ENCODE measurements at places on chromosomes 5 and 9.

DNA sequence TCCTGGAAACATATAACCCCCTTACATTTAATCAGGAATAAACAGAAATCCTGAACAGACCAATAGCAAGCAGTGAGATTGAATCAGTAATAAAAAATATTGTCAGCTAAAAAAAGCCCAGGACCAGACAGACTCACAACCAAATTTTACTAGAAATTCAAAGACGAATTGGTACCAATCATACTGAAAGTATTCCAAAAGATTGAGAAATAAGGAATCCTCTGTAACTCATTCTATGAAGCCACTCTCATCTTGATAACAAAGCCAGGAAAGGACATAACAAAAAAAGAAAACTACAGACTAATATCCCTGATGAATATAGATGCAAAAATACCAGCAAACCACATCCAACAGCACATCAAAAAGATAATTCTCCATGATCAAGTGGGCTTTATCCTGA, 714.0 kb downstream of the SEMA5A start:
- no peak for DNase-seq

- DNase-seq: no peak
Observed at GRCh38 chr5:163373436-163374084, 63.8 kb upstream of the CCNG1 start.

DNA sequence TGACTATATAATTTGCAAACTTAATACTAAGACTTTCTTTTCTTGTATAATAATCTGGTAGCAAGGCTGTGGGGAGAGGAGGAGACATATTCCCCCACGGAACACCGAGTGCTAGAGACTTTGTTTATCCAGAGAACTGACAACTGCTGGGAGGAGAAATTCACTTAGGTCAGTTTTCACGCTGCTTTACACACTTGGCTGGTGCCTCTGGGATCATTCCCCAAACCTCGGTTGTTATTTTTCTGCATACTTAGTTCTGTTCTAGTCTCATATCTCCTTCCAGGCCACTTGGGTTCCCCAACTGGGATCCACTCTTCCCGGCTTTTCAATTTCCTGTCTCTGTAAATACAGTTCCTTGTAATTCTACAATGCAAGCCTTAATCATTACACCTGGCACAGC, 238.2 kb upstream of the ADAMTS16 start:
- DNase-seq: no peak

DNA sequence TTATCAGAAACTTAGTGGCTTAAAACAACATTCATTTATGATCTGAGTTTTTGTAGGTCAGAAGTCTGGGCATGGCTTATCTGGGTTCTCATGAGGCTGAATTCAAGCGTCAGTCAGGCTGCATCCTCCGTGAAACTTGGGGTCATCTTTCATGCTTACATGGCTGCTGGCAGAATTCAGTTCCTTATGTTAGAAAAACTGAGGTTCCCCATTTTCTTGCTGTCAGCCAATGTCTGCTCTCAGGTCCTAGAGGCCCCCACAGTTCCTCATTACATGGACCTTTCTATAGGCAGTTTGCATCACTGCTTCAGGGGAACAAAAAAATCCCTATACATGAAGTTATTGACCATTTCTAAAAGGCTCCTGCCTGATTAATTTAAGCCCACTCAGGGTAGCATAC, 83.8 kb upstream of the NMUR2 start:
- DNase-seq: no peak

- DNase-seq: no peak
Observed at GRCh38 chr5:119452060-119452372, 281 bp upstream of the HSD17B4 start.

- DNase-seq: no peak
Observed at GRCh38 chr5:1444361-1445189, 665 bp downstream of the SLC6A3 start.

GRCh38 chr5:148816357-148816756, 10.1 kb upstream of the ADRB2 start:
- no peak for DNase-seq

DNA sequence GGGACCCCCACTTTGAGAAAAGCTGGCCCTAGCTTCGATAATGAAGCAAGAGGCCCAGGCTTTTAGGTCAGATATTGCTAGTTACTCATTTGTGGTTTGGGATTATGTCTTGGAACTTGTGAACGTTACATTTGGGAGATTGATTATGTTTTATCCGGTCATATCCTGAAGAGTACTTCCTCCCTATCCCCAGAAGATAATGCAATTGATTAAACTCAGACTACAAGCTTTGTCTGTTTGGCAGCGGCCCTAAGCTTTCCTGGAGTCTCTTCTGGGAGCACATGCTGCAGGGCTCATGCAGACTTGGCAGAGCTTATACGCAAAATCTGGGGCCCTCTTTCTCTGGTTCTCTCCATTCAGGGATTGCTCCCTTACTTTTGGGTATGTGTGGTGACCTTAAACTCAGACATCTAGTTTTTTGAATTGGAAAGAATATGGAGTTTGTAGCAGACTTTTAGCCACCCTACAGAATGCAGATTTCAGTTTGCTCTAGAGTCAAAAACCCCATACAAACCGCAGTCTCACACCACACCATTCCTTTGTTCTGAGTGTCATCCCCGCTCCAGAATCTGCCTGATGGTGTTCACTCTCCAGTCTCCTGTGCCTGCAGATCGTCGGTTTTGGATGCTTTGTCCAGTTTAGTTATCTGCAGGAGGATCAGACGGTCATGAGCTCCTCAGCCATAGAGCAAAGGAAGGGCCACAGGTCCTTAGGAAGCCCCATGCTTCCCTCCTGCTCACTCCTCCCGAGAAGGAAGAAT, 449.5 kb upstream of the TRPC7 start:
- DNase-seq: no peak

GRCh38 chr5:179792612-179793467, 946 bp upstream of the LTC4S start:
- no peak for DNase-seq

GRCh38 chr5:157252711-157253465, 13.0 kb upstream of the CYFIP2 start:
- no peak for DNase-seq

- no peak for DNase-seq
Observed at GRCh38 chr5:14204011-14204670, 61.0 kb downstream of the TRIO start.

- DNase-seq: no peak
Observed at GRCh38 chr9:7570107-7570720, 229.4 kb downstream of the DMAC1 start.

GRCh38 chr9:88951155-88951542, 40.1 kb upstream of the S1PR3 start:
- no peak for DNase-seq

- DNase-seq: no peak
Observed at GRCh38 chr5:62603934-62604333, 25.3 kb downstream of the LRRC70 start.

GRCh38 chr9:37011530-37011929, 22.5 kb downstream of the PAX5 start:
- no peak for DNase-seq

DNA sequence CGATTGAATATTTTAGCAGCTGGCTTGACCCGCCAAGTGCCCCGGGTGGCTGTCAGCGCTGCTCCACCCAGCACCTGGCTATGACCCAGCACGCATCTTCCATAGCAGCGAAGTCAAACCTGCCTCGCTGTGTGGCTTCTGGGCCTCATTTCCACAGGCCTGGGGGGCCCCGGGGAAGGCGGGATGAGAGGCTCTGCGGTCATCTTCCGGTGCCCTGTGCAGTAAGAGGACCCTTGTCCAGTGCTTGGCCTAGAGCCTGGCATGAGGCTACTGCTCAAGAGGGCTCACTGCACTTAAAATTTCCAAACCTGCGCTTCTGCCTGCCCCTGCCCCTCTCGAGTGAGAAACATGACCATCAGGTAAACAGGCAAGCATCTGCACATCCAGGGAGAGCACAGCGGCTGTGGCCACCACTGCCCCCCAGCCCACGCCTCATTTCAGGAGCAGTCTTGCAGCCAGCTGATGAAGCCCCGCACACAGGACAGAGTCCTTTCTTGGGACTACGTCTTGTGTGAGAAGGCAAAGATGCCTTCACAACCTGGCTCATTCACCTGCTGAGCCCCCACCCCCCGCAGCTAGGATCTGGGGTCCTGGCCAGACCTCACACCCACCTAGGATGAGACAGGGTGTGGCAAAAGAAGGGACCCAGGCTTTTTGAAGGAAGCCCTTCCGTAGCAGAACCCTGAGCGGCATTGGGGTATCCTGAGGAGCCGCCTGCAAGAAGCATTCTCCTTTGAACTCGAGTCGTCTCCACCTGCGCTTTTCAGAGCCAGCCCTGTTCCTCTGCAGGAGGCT, 69.5 kb upstream of the UNC5A start:
- DNase-seq: no peak

- no peak for DNase-seq
Observed at GRCh38 chr9:116370556-116370955, 217.0 kb downstream of the PAPPA start.

GRCh38 chr5:163841-164240, 27.5 kb upstream of the LRRC14B start:
- DNase-seq: no peak

- no peak for DNase-seq
Observed at GRCh38 chr5:159210846-159211245, 1.5 kb upstream of the RNF145 start.

DNA sequence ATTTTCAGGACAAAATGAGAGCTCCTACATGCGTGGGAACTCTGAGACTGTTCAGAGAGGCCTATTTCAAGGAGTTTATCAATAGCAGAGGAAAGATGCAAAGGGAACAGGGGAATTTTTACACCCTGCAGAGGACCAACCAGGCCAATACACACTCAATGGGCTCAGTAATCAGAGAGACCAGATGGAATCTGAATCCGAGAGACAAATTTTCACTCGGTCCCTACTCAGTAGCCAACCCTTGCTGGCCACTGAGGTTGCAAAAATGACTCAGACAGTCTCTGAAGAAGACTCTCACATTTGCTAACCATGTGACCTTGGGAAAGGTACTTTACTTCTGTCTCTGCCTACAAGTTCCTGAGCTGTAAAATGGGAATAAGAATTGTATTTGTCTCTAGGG, 479.4 kb downstream of the CDK5RAP2 start:
- no peak for DNase-seq

DNA sequence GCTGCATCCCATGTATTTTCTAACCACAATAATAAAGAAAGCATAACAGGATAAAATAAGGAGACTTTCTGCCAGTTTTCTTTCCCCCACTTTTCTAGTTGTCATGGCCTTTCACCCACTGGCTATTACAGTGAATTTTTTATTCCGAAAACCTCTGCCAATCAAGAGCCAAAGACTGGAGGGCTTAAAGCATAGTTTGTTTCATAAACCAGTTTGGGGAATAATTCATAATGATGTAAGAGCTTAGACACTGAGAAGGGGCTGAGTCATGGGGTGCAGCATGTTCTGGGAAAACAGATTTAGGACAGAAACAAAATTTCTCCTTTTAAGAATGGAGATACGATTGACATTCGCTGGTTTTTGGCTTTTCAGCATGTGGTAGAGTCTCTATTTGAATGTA, 4.4 kb upstream of the GLIPR2 start:
- DNase-seq: no peak

DNA sequence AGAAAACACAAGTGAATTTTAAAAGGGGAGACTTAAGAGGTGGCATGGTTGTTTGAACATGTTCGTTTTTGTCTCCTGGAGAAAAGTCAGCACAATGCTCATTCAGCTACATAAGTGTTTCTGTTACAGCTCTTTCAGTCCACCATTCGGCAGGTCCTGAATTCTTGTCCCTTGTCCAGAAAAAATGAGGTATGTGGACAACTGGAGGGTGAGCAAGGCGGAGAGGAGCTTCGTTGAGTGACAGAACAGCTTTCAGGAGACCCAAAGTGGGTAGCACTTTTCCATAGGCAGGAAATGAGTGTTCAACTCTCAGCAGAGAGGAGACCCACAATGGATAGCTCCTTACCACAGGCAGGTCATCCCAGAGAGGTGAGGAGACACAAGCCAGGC, 4.9 kb downstream of the PDCD1LG2 start:
- DNase-seq: no peak

GRCh38 chr9:125756518-125756917, 9.3 kb downstream of the PBX3 start:
- no peak for DNase-seq

DNA sequence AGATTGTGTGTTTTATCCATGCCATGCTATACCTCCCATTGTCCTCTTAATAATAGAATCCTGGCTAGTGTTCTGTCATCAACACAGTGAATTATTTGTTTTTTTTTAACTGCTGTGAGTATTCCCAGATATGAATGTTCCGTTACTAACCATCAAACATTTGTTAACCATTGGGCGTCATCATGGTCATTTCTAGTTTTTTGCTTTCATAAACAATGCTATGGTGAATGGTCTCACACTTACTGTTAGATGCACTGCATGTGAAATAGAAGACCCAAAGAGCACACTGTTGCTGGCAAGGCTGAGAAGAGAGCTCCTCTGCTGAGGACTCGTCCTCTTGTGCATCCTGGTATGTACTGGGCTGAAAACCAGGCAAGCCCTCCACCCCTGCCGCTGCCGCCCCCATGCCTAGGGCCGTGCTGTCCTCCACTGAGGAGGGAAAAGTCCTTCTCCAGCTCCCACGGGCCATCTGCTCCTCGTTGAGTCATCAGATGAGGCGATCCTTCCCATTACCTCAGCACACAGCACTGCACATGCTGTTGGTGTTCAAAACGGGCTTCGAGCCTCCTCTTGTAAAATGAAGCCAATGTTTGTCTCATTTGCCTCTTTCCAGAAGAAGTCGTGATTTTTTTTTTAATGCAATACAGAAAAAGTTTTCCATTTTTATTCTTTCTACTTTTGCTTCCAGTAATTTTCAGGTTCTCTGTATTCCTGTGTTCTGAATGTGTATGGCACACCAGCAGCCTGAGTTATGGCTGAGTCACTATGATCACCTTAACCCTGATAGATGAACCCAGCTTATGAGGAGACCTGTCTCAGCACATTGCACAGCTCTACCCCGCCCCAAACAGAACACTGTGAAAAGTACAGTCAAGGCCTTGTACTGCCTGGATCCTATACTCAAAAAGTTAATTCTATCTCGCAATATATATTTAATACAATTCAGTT, 219.0 kb downstream of the AOPEP start:
- no peak for DNase-seq

DNA sequence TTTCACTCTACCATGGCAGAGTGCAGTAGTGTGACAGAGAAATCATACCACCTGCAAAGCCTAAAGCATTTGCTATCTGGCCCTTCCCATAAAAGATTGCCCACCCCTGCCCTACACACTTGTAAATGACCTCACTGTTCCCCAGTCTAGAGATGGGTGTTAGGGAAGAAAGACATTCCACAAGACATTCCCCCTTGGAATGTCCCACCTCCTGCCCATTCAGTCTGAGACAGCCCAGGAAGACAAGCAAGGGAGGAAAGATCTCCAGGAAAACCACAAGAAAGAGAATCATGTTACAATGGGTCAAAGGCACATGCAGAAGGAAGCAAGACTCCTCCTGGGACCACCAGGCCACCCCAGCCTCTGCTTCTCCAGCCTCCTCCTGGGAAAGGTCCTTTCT, 230.0 kb downstream of the AGTPBP1 start:
- no peak for DNase-seq

- no peak for DNase-seq
Observed at GRCh38 chr5:89273289-89273688, 390.3 kb upstream of the MEF2C start.

Data from NCI-H1436 treated with DMSO at 0.1 percent for 48 hours (cell line).